Naive thymus-derived CD4-positive, alpha-beta T cell (primary cell): ENCODE measurements at places on chromosomes 2 and 18. TPM values are rescaled to one million over a fixed set of nuclear protein-coding genes. Genes with fewer than 3 reads are reported as not detected.
A peak's percentile ranks its signal among the peaks of the same experiment; 100 is the strongest.

The DLGAP1 gene
- 0.97 and 1.0 TPM in 2 replicates for total RNA-seq

- DNase-seq: peak; percentile 63
Observed at GRCh38 chr2:20106746-20107145, 55.3 kb upstream of the LAPTM4A start.

GRCh38 chr2:127415593-127416505, 2.4 kb upstream of the PROC start:
- DNase-seq: peak; percentile 81

- no peak for DNase-seq
Observed at GRCh38 chr2:36678856-36679255, 17.7 kb upstream of the VIT start.

DNA sequence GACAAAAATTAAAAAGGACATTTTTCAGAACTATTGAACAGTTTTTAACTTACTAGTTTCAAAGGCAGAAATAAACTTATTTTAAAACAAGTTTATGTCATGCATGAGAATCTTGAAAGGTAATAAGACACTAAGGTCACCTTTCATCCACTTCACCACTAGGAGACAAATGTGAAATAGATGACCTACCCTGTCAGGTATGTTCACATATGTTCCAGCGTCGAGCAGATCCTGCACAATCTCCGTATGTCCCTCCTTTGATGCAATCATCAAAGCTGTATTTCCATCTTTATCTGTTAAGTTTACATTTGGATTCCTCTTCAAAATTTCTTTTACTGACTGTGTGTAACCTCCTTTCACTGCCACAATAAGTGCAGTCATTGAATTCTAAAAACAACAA, 34.7 kb downstream of the KIDINS220 start:
- DNase-seq: no peak

GRCh38 chr18:59549503-59550173, 147.6 kb downstream of the CCBE1 start:
- no peak for DNase-seq

DNA sequence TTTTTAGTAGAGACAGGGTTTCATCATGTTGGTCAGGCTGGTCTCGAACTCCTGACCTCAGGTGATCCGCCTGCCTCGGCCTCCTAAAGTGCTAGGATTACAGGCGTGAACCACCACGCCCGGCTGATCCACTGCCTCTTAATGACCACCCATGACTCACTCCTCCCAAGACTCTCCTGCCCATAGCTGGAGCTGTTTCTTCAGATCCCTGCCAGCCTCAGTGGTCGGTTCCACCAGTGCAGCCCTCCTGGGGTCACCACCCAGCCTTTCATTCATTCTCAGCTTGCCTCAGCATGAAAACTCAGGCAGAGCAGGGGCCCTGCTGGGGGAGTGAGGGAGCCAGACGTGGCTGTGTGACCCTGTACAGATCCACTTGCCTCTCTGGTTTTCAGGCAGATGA, 12.5 kb downstream of the KCNIP3 start:
- DNase-seq: no peak
